NCI-H1930 (cell line): ENCODE measurements at places on chromosomes 11 and 22.
A peak's percentile ranks its signal among the peaks of the same experiment; 100 is the strongest.

GRCh38 chr11:16078936-16079335, 277.4 kb downstream of the SOX6 start:
- DNase-seq, result no peak

DNA sequence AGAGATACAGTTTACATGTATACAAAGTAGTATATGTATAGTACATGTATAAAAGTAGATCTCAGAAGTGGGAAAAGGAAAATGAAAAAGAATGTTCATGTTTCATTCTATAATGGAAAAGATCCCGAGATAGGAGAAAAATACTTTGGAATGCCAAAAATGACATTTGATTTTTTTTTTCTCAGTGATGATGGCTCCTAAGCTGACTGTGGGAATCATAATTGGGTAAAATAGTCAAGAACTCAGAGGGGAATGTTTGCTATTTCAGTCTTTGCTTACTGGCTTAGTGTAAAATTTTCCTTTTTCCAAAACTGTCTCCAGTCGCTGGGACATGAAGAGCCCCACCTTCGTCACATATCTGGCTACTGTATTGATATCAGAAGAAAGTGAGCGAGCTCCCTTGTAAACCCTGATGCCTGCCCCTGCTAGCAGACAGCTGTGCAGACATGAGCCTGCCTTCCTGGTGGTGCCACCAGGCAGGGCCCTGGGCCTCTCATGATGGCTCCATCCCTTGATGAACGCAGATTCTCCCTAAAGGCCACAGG, 944.6 kb downstream of the NTM start:
- no peak for DNase-seq

DNA sequence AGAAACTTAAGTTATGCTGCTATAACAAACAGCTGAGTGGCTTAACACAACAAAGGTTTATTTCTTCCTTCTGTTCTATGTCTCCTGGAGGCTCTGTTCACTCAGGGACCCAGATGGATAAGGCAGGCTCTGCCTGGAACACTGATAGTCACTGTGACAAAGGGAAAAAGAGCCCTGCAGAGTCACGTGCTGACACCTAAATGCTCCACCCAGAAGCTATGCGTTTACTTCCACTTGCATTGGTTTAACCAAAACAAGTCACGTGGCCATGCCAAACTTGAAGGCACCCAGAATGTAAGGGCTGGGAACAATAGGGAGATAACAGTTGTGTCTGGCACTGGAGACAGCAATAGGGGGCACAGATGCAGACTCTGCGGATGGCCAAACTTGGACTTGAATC, 3.4 kb upstream of the MS4A15 start:
- DNase-seq, result no peak

DNA sequence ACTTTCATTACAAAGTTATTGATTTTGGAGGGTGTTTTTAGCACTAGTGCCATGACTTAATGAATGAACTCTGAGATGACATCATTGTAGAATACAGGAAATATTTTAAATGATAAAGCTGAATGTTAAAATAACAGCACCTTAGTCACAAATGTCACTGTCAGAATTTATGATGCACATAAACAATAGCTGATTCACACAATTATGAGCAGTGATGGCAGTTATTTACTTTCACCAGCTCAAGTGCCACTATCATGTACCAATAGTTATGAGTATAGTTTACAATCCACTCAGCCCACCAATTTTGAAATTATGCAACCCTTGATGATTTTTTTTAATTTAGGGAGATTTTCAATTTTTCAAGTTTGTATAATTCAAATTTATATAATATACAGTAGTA, 23.0 kb downstream of the SERPING1 start:
- no peak for DNase-seq

DNA sequence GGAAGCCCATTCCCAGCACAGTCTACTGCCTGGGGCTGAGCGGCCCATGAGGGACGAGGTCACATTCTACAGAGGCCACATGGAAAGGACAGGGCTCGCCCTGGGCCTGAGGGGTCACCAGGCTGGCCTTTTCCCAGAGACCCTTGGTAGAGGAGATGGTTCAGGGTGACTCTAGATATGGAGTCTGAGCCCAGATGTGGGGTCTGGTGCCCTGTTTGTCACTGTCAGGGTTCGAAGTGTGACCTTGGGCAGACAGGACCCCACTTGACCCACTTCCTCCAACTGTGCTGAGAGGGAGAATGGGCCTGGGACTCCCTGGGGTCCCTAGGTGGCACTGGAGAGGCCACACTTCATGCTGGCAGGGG, 81.0 kb downstream of the MYEOV start:
- DNase-seq, result no peak

- no peak for DNase-seq
Observed at GRCh38 chr22:20599117-20599516, 91.7 kb downstream of the MED15 start.

DNA sequence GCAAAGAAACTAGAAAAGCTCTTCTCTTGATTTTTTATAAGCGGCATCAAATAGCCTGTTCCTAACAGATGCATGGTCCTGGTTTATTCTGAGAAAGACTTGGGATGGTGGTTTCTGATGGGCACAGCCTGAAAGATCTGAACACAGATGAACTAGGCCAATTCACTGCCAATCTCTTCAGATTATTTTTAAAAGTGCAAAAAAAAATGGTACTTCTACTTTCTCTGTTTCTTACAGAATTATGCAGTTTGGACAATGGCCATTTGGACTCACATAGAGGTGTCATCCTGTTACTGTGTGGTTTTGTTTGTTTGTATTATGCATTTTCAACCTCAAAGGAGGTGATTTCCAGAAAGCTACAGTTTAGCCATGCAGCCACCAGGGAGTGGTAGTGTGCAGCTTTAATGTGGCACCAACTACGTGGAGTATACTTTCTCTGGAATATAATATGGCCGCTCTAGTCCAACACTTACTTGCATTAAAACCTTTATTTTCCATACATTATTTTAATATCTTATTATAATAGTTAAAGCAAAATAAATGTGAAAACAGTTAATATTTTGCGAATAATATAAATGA, 469.8 kb upstream of the KIRREL3 start:
- no peak for DNase-seq

DNA sequence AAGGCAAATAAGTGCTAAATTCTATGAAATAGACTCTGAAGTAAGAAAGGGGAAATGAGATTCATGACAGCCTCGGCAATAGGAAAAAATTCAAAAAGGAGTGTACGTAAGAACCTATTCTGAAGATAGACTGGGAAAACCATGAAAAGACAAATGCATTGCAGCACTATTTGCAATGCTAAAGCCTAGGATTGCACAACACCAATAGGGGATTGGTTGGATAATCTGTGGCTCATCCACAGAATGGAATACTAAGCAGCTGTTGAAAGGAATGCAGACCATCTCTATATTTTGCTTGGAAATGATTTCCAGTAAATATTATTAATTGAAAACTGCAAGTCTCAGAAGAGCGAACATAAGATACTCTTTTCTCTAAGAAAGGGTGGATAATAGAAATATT, 91.7 kb upstream of the CLMP start:
- no peak for DNase-seq

DNA sequence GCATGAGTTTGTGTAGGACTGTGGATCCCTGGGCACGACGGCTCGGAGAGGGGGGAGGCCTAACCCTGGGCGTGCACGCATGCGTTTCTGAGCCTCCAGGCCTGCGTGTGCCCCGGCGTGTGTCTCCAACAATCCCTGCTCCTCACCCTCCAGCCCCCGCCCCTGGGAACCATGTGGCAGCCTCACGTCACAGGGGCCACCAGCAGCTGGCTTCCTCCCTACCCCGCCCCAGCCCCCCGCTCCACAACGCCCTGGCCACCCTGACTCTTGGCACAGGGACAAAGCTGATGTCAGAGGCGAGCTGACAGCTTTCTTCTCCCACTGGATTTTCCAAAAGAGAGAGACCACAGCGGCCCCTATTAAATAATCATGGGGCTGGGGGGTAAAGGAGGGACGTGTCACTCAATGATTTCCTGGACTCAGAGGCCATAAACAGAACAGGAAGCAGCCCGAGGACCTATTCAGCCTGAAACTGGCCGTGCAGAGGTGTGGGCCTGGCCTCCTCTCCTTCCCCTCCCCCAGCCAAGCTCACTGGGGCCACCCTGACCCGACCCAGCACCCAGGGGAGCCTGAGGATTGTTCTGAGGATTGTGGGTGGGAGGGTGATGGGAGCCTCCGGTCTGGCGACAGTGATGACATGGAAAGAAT, 6.8 kb upstream of the LIF start:
- DNase-seq, result no peak

DNA sequence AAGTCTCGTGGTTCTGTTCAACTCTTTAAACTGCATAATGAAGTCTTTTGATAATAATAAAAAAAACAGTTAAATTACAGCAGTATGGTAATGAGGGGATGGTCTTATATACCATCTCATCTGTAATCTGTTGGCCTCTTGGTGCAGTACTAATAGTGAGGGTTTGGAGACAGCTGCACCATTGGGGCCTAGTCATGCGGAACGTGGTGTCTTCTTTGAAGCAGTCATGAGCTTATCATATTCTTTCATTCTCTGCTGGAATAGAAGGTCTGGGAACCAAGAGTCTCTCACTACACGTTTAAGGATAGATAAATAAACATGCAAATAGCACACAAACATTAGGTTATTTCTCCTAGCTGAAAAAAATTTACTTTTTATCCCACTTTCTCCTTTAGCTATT, 40.9 kb upstream of the OR9Q1 start:
- DNase-seq, result no peak

DNA sequence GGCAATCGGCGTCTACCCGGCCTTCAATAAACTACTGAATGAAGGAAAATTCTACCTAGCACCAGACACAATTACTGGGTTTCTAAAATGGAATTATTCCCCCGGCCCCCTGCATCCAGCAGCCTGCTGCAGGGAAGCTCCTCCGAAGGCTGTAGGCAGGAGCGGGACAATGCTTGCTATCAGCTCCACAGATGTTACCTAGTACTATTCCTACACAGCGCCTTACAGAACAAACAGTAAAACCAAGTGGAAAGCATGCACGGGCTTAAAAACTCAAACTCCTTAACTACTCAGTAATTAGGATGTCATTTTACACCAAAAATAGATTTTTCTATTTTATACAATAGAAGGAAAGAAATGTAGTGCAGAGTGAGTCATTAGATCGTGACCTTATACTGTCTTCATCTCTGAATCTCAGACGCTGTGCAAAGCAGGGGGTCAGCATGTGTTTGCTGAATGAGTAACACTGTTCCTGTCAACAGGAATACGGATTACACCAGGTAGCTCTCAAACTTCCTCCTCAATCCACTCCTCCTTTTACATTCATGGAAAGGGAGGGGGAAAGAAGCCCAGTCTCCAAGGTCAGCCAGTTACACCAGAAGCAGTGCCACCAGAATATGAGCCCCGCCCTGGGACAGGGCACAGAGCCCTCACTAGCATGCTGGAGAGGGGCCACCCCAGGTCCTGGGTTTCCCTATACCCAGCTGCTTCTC, 74.9 kb downstream of the PACSIN2 start:
- DNase-seq, result no peak

- no peak for DNase-seq
Observed at GRCh38 chr22:24117942-24118341, 63.3 kb upstream of the SUSD2 start.

DNA sequence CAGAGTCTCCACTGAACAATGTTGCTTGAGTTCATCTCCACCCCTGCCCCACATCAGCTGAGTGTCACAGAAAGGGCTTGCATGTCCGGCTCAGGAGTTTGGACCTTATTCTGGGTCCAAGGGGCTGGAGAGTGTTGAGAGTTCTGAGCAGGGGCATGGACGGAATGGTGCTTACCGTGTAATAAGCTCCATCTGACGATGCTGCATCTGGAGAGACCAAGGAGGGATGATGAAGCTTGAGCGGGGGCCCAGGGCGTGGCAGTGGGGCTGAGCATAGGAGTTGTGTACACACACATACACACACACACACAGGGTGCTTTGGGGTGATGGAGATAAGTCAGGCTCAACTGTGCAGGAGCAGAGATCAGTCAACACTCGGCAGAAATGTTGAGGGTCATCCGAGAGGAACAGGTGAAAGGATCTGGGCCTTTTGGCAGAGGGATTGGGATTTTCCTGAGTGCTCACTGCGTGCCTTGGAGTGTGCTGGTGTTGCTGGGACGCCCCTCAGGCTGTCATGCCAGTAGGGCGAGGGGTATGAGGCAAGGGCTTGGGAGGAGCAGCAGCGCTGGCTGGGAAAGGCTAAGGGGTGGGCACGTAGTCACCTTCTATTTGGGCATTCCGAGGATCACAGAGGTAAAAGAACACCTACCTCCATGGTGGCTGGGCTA, 2.3 kb downstream of the USP35 start:
- no peak for DNase-seq

DNA sequence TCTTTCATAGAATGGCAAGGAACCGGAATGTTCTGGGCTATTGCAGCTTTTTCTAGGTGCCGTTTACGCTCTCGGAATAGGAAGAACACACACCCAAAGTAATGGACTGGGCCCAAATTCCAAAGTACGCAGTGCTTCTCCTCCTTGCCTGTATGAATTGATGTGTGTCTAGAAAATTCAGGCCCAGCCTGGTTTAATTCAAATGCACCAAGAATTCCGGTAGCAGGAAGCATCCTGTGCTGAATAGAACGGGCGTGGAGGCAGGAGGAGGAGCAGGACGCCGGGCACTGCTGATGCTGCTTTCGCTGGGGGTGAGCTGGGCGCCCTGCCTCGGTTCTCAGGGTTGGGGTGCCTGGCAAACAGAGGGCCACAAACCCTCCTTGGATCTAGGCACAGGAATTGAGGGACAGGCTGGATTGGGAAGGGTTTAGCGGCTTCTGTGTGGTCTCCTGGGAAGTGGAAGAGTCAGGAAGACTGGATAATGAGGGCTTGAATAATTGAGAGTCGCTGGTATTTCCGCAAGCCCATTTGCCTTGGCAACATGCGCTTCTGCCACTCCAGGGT, 2.0 kb downstream of the PARVB start:
- no peak for DNase-seq

GRCh38 chr11:75574698-75575602, 12.9 kb downstream of the SERPINH1 start:
- no peak for DNase-seq

DNA sequence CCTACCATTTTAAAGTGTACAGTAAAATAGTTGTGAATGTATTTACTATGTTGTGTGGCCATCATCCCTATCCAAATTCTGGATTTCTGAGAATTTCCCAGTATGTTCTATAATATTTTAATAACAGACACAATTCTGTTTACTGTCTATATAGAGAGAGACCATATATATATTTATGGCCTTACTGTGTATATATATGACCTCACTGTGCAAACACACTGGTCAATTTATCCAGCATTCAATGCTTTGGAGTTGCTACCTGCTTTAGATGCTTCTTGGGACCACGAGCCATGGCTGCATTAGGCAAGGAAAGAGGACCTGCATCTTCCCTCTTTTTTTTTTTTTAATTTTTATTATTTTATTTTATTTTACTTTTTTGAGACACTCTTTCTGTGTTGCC, 40.2 kb downstream of the SWAP70 start:
- DNase-seq, result no peak

- no peak for DNase-seq
Observed at GRCh38 chr11:69584160-69584559, 56.8 kb upstream of the CCND1 start.

GRCh38 chr11:111120161-111120560, 125.4 kb upstream of the POU2AF2 start:
- DNase-seq, result no peak

- no peak for DNase-seq
Observed at GRCh38 chr11:109733245-109733644, 311.3 kb downstream of the C11orf87 start.

GRCh38 chr22:30470655-30471054, 1.2 kb downstream of the SEC14L3 start:
- DNase-seq, result no peak

- no peak for DNase-seq
Observed at GRCh38 chr11:65427691-65428577, 5.3 kb downstream of the NEAT1 start.

GRCh38 chr11:121383716-121384115, 68.4 kb upstream of the SORL1 start:
- DNase-seq, result no peak

GRCh38 chr11:92685049-92685448, 284.4 kb upstream of the MTNR1B start:
- DNase-seq, result peak; percentile 36
